H9 (cell line): ENCODE measurements at places on chromosomes 7 and 10.

GRCh38 chr7:35512716-35513115, 182.2 kb downstream of the HERPUD2 start:
- no peaks in the 10 kb centered on the region for H3K4me1 ChIP-seq
- H3K27me3 ChIP-seq = no peaks in the 10 kb centered on the region
- H3K36me3 ChIP-seq = no peaks in the 10 kb centered on the region
- no peak overlapping the region for H3K4me3 ChIP-seq
- no peak overlapping the region for H3K27ac ChIP-seq

GRCh38 chr7:28052933-28053332, 127.7 kb downstream of the JAZF1 start:
- peaks cover 8% of the 10 kb centered on the region for H3K4me1 ChIP-seq
- no peaks in the 10 kb centered on the region for H3K27me3 ChIP-seq
- H3K36me3 ChIP-seq = peaks cover 2% of the 10 kb centered on the region; the same call in 1 of the 3 replicates
- DNase-seq = no peak

- no peak overlapping the region for H3K27ac ChIP-seq
- DNase-seq = no peak
- no peak overlapping the region for H3K4me3 ChIP-seq
Measured at GRCh38 chr7:25478925-25479324, 250.6 kb upstream of the NPVF start.

GRCh38 chr10:47024399-47025252, 113.4 kb downstream of the PTPN20 start:
- DNase-seq = peak; percentile 85
- no peaks in the 10 kb centered on the region for H3K27me3 ChIP-seq
- H3K4me3 ChIP-seq = no peak overlapping the region
- no peaks in the 10 kb centered on the region for H3K36me3 ChIP-seq
- H3K27ac ChIP-seq = no peak overlapping the region

DNA sequence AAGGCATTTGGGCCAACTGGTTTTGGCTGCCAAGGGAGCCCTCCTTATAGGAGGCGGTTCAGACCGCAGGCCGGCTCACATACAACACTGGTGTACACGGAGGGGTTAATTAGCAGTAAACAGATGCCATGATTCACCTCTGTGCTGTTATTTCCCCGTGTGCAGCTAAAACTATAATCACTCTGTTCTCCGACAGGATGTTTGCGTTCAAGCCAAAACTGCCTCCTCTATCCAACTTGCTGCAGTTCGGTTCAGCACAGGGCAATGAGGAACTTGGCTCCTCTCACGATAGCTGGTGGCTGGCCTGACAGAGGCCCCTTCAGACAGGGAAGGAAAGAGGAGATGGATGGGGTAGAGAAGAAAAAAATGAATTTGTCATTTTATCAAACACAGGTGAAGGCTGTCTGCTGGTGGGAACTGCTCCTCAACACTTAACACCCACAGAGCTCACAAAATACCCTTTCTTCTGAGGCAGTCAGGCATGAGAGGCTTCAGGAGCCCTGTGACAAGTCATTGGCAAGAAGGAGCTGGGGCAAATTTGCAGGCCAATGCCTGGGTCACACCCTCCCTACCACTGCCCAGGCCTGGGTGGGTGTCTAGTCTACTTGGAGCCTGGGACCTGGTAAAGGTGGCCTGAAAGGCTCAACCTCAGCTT, 24.0 kb downstream of the KCNMA1 start:
- no peak overlapping the region for H3K27ac ChIP-seq
- no peaks in the 10 kb centered on the region for H3K36me3 ChIP-seq
- H3K4me1 ChIP-seq = no peaks in the 10 kb centered on the region
- no peaks in the 10 kb centered on the region for H3K27me3 ChIP-seq
- DNase-seq = no peak
- no peak overlapping the region for H3K4me3 ChIP-seq

DNA sequence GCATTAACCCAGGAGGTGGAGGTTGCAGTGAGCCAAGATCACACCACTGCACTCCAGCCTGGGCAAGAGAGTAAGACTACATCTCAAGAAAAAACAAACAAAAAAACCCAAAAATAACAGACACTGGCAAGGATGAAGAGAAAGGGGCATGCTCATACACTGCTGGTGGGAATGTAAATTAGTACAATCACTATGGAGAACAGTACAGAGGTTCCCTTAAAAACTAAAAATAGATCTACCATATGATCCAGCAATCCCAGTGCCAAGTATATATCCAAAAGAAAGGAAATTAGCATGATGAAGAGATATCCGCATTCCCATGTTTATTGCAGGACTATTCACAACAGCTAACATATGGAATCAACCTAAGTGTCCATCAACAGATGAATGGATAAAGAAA, 66.4 kb upstream of the PLA2G12B start:
- no peak overlapping the region for H3K27ac ChIP-seq
- no peak overlapping the region for H3K4me3 ChIP-seq
- no peak for DNase-seq
- H3K27me3 ChIP-seq = no peaks in the 10 kb centered on the region

- DNase-seq = no peak
- no peak overlapping the region for H3K4me3 ChIP-seq
- no peaks in the 10 kb centered on the region for H3K36me3 ChIP-seq
- H3K27ac ChIP-seq = no peak overlapping the region
- no peaks in the 10 kb centered on the region for H3K27me3 ChIP-seq
- H3K4me1 ChIP-seq = no peaks in the 10 kb centered on the region
Measured at GRCh38 chr10:114024876-114025610, 18.6 kb upstream of the ADRB1 start.

GRCh38 chr10:129131457-129132132, 335.4 kb upstream of the MGMT start:
- H3K4me3 ChIP-seq = no peak overlapping the region
- no peak for DNase-seq
- H3K27me3 ChIP-seq = no peaks in the 10 kb centered on the region

GRCh38 chr7:4798706-4799235, 23.3 kb downstream of the AP5Z1 start:
- H3K27ac ChIP-seq = no peak overlapping the region
- peaks cover 7% of the 10 kb centered on the region; the same call in 1 of the 2 replicates for H3K36me3 ChIP-seq
- no peak overlapping the region for H3K4me3 ChIP-seq
- H3K27me3 ChIP-seq = no peaks in the 10 kb centered on the region
- peak; percentile 24 for DNase-seq

- no peak for DNase-seq
- H3K27ac ChIP-seq = no peak overlapping the region
- peaks cover 6% of the 10 kb centered on the region; the same call in 1 of the 2 replicates for H3K4me1 ChIP-seq
- no peak overlapping the region for H3K4me3 ChIP-seq
- no peaks in the 10 kb centered on the region for H3K27me3 ChIP-seq
Measured at GRCh38 chr10:103202319-103202718, 9.2 kb upstream of the NT5C2 start.

DNA sequence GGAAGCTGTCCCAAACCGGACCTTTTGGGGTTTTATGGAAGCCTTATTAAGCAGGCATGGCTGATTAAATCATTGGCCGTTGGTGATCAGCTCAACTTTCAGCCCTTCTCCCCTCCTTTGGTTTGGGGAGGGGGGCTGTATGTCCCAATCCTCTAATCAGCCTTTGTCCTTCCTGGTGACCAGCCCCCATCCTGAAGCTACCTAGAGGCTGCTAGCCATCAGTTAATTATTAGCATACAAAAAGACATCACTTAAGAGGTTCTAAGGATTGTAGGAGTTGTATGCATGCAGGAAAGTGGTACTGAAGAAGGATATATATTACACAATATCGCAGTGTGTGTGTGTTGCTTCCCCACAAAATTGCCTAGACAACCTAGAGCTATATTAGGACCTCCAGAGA, 553.3 kb upstream of the FZD8 start:
- peak; percentile 32 for DNase-seq
- no peaks in the 10 kb centered on the region; the same call in 1 of the 2 replicates for H3K4me1 ChIP-seq
- no peaks in the 10 kb centered on the region for H3K27me3 ChIP-seq

- DNase-seq = no peak
- H3K27ac ChIP-seq = no peak overlapping the region
- H3K4me1 ChIP-seq = no peaks in the 10 kb centered on the region; the same call in 1 of the 2 replicates
- H3K36me3 ChIP-seq = no peaks in the 10 kb centered on the region
Measured at GRCh38 chr7:82579047-82579446, 135.5 kb upstream of the CACNA2D1 start.

- H3K27ac ChIP-seq = no peak overlapping the region
- no peak for DNase-seq
- no peaks in the 10 kb centered on the region for H3K4me1 ChIP-seq
- no peaks in the 10 kb centered on the region for H3K27me3 ChIP-seq
- H3K4me3 ChIP-seq = no peak overlapping the region
Measured at GRCh38 chr10:79298403-79299244, 48.6 kb upstream of the PPIF start.

DNA sequence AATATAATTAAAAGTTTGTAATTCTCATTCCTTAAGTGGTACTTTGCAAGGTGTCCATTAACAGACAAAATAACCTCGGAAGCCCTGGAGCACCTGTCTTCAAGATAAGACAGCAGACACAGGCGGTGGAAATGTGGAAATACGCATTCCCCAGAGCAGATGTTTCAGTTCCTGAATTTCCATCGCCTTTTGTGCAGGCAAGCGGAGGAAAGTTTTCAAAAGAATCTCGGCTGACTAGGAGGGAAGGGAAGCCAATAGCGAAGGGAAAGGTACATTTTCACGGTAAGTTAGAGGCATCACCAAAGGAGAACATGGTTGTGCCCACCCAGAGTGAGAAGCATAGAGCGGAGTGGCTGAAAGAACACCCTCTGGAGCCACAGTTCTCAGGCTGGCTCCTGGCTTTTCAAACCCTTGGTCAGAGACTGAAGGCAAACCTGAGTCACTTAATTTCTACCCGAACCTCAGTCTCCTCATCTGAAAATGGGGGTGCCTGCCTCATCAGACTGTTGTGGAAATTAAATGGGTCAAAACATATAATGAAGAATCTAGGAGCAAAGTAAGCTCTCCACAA, 13.6 kb downstream of the CPA1 start:
- no peaks in the 10 kb centered on the region for H3K27me3 ChIP-seq
- H3K36me3 ChIP-seq = 0 out of 2 replicates have a peak, but pooled peaks cover under 1% of the 10 kb centered on the region
- no peak overlapping the region for H3K27ac ChIP-seq
- H3K4me3 ChIP-seq = no peak overlapping the region
- DNase-seq = no peak

GRCh38 chr10:1425879-1426278, 311.4 kb downstream of the ADARB2 start:
- no peaks in the 10 kb centered on the region; the same call in 1 of the 2 replicates for H3K27me3 ChIP-seq
- no peak overlapping the region for H3K4me3 ChIP-seq
- no peak overlapping the region for H3K27ac ChIP-seq
- no peaks in the 10 kb centered on the region for H3K4me1 ChIP-seq
- no peak for DNase-seq
- H3K36me3 ChIP-seq = peaks cover 10% of the 10 kb centered on the region

- H3K36me3 ChIP-seq = no peaks in the 10 kb centered on the region
- peaks cover 86% of the 10 kb centered on the region for H3K27me3 ChIP-seq
- no peak within 1 kb of the TSS for H3K27ac ChIP-seq
Measured at GRCh38 chr10:129963641-129964501, at the start of gene EBF3. Gene EBF3 (minus strand): TSS chr10:129964274. CDS start chr10:129963768, 506 bp downstream.

GRCh38 chr7:155454183-155455112, 3.5 kb upstream of the EN2 start:
- H3K27ac ChIP-seq = no peak overlapping the region
- DNase-seq = no peak
- no peaks in the 10 kb centered on the region for H3K4me1 ChIP-seq
- H3K27me3 ChIP-seq = peaks cover 92% of the 10 kb centered on the region

DNA sequence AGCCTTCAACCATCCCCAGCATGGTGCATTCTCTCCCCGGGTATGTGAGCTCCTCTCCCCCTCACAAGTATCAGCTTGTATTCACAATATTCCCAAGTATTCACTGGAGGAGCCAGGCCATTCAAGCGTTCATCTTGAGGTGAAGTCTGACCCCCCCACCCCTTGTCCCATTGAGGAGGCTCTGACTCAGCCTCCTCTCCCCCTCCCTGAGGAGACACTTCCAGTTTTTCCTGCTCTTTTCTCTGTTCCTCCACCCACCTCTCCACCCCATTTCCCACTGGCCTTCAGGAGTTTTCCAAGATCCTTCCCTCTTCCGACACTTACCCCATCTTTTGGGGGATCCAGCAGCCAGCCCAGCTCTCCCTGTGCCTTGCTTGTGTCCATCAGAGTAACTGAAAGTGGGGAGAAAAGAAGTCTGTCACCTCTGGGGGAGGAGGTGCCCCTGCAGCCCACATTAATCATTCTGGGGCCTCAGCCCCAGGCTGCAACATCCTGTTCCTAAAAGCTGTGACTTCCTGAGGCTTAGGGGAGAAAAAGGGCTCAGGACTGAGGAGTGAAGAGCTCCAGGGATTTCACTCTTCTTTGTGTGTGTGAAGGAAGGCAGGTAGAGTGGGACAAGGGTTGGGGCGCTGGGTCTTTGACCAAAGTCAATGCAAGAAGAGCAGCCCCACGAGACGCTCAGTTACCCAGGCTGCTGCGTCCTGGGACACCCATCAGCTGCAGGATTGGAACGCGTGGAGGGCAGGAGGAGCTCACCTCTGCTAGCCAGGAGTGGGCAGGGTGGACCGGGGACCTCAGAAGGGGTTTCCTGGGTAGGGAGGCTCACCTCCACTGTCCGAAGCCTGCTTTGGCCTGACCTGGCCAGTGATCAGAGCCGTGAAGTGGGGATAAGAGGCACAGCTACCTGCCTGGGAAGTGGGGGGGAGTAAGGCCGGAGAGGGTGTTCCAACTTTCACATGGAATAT, 1.1 kb downstream of the EPHA1 start:
- no peak overlapping the region for H3K27ac ChIP-seq
- H3K36me3 ChIP-seq = peaks cover 29% of the 10 kb centered on the region
- peak overlapping the region; percentile 96 for H3K4me3 ChIP-seq
- no peak for DNase-seq

DNA sequence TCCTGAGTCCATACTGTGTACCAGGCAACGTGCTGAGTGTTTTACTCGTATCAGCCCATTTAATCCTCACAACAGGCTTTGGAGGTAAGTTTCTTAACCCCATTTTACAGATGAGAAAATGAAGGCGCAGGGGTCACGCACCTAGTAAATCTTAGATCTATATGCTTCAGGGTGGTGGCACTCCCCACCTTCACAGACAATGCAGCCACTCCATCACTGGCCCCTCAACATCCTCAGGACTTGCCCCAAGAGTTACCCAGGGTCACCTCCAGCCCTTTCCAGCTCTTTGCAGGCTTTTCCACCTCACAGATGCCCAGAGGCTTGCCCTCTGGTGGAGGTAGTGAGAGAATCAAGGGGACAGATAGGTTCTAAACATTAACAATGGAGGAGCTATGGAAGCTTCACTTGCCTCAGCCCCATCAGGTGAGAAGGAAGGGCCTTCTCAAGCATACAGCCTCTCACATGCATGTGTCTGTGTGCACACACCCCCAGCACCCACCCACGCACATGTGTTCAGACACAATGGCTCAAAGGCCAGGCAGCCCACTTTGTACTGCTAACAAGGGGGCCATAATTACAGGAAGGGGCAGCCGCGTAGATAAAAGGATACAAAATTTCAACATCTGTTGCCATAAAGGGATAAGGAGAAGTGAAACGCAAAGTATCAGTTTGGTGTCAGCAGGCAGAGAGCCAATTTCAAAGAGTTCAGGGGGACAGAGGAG, 29.1 kb downstream of the DPCD start:
- H3K4me1 ChIP-seq = no peaks in the 10 kb centered on the region; the same call in 1 of the 2 replicates
- peaks cover 3% of the 10 kb centered on the region; the same call in 1 of the 2 replicates for H3K36me3 ChIP-seq
- H3K27ac ChIP-seq = no peak overlapping the region
- H3K4me3 ChIP-seq = no peak overlapping the region
- H3K27me3 ChIP-seq = no peaks in the 10 kb centered on the region

GRCh38 chr7:93232673-93233018, 480 bp downstream of the VPS50 start:
- H3K4me1 ChIP-seq = no peaks in the 10 kb centered on the region
- H3K27me3 ChIP-seq = no peaks in the 10 kb centered on the region

GRCh38 chr10:77919713-77920108, 6.8 kb downstream of the DLG5 start:
- H3K27ac ChIP-seq = no peak overlapping the region
- no peak for DNase-seq
- H3K4me1 ChIP-seq = peaks cover 2% of the 10 kb centered on the region; the same call in 1 of the 2 replicates
